ENCODE measurements at places on chromosomes 11 and 22. TPM values are rescaled to one million over a fixed set of nuclear protein-coding genes. Genes with fewer than 3 reads are reported as not detected.

KCNK4 gene
- total RNA-seq, result 1.0 TPM

DNA sequence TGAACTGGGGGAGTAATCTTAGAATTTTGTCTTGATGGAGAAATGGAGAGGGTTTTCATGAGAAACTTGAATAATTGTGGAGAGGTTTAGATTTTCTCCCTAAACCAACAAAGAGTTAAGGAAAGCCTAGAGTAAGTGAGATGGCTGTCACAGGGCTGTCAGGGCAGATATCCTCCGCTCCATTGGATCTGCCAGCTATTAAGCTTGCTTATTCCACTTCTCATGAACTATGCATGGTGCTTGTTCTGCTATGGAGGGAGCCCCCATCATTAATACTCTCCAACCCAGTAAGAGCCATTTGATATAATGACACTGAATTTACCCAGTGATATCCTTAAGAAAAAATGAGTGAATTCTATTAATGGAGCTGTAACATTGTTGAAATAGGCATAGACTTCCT lies 342.8 kb upstream of the MTNR1B start:
- DNase-seq, result no peak
- H3K36me3 ChIP-seq, result no peaks in the 10 kb centered on the region
- no peaks in the 10 kb centered on the region for H3K27me3 ChIP-seq
- H3K27ac ChIP-seq, result no peak overlapping the region
- H3K4me3 ChIP-seq, result no peak overlapping the region
- H3K4me1 ChIP-seq, result no peaks in the 10 kb centered on the region

GRCh38 chr11:15336021-15336420 lies 221.3 kb downstream of the INSC start:
- peak; percentile 25 for DNase-seq
- no peaks in the 10 kb centered on the region for H3K36me3 ChIP-seq
- H3K27ac ChIP-seq, result no peak overlapping the region
- no peak overlapping the region for H3K4me3 ChIP-seq
- peaks cover 4% of the 10 kb centered on the region for H3K4me1 ChIP-seq

DNA sequence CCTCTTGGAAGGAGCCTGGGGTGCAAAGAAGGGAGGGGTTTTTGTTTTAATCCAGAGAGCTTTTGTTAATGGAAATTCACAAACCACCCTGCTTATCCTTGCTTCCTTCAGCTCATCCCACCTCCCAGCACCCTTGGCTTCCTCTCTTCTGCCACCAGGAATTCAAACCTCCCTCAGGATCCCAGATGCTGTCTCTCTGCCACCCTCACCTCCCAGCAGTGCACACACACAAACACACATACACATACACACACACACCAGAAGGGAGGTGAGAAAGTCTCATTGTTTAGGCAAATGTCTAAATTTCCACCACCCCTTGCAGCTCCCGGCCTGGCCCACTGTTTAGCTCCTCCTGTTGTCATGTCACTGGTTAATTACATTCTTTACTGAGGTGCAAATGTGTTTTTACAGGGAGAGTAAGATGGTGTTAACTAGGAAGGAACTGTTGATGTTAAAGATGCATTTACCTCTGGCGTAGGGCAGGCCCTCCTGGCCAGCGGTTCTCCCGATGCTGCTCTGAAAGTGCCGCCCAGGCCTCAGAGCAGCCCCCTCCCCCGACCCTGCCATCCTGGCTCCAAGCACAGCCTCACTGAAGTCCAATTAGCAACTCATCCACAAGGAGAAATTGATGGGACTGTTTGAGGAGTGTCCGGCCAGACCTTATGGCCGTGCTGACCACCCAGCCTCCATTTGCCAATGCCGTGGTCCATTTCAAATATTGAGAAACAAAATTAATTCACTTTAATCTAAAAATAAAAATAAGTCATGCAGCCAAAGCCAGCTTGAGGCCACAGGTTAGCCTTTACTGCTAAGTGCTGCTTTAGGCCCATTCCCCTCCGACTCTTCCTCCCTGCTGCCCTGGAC lies 165.4 kb downstream of the FEZ1 start:
- no peaks in the 10 kb centered on the region for H3K27me3 ChIP-seq
- no peak overlapping the region for H3K27ac ChIP-seq
- H3K4me3 ChIP-seq, result no peak overlapping the region
- H3K36me3 ChIP-seq, result no peaks in the 10 kb centered on the region

- peak overlapping the region; percentile 41 for H3K4me3 ChIP-seq
- no peaks in the 10 kb centered on the region for H3K27me3 ChIP-seq
- no peaks in the 10 kb centered on the region for H3K36me3 ChIP-seq
These were observed 40.8 kb downstream of the TBC1D22A start for GRCh38 chr22:46803031-46803880.

NLRP14 gene
- 0.10 TPM for total RNA-seq

GRCh38 chr22:31099841-31100761 lies 7.3 kb downstream of the SELENOM start:
- H3K27ac ChIP-seq, result no peak overlapping the region
- H3K4me3 ChIP-seq, result no peak overlapping the region
- peaks cover 14% of the 10 kb centered on the region for H3K4me1 ChIP-seq
- H3K27me3 ChIP-seq, result peaks cover under 1% of the 10 kb centered on the region

DNA sequence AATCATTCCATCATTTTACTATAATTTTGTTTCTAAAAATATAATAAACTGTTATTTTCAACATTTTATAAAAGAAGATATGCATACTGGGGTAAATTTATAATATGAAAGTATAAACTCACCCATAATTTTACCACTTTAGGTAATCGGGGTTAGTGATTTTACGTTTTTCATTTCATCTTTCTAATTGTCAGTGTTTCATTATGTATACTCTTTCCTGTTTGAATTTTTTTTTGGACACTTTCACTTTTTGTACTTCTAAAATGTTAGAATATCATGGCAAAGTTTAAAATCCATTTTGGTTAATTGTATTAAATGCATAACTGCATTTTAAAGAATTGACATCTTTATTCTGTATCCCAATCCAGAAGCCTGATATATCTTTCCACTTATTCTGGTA lies 115.8 kb downstream of the METTL15 start:
- H3K4me1 ChIP-seq, result no peaks in the 10 kb centered on the region
- no peaks in the 10 kb centered on the region for H3K36me3 ChIP-seq
- H3K4me3 ChIP-seq, result no peak overlapping the region

GRCh38 chr11:117612177-117612576 lies 184.8 kb downstream of the DSCAML1 start:
- DNase-seq, result no peak
- no peak overlapping the region for H3K4me3 ChIP-seq
- H3K4me1 ChIP-seq, result peaks cover 22% of the 10 kb centered on the region

GRCh38 chr11:120235024-120235628 lies 4.8 kb upstream of the POU2F3 start:
- no peaks in the 10 kb centered on the region for H3K36me3 ChIP-seq
- no peak overlapping the region for H3K27ac ChIP-seq
- H3K4me3 ChIP-seq, result no peak overlapping the region

Measured in GM23338 (cell line).